NCI-H2107 (cell line): ENCODE measurements at places on chromosomes 5 and 9.

GRCh38 chr9:123378025-123378424, 22.0 kb downstream of the CRB2 start:
- no peak for DNase-seq

DNA sequence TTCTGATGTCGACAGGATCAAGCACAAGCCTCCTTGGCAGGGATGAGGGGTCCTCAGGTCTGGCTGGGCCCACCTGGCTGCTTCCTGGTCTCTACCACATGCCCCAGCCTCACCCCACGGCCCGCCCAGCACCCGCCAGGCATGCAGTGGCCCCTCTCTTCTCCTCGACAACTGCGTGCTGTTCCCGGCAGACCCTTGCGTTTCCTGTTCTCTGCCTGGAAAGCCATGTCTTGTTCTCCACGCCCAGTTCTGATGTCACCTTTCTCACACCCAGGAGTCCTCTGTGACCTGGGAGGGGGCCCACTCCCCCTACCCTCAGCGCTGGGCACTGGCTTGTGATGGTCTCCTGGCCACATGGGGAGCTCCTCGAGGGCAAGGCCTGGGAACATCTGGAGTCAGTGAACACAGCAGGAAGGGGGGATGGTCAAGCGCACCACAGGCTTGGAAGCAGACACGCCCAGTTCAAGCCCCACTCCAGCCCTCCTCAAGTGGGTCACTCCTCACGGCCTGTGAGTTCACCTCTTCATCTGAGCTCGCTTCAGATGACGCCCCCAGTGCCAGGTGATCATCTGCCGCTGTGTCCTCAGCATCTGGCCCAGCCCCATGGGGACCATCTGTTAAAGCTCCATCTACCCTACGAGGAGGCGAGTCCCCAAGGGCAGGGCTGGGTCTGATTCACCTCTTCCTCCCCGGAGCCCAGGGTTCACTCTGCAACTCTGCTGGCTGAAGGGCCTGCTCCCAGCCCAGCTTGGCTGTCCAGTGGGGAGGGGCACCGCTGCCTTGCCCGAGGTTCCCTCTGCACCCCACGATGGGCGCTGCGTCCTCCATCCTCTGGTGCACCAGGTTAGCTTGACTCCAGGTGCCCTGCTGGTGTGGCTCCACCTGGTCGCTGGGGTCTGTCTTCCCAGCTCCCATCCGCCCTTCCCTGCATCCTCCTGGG, 133.2 kb upstream of the PHYKPL start:
- DNase-seq = no peak

- DNase-seq = no peak
These were observed at the start of gene PRRC2B for GRCh38 chr9:131393622-131394463. PRRC2B (plus strand) TSS chr9:131394086; CDS start chr9:131430145, 36,059 bp downstream.

GRCh38 chr5:171405615-171406014, 13.8 kb upstream of the FGF18 start:
- DNase-seq = no peak

DNA sequence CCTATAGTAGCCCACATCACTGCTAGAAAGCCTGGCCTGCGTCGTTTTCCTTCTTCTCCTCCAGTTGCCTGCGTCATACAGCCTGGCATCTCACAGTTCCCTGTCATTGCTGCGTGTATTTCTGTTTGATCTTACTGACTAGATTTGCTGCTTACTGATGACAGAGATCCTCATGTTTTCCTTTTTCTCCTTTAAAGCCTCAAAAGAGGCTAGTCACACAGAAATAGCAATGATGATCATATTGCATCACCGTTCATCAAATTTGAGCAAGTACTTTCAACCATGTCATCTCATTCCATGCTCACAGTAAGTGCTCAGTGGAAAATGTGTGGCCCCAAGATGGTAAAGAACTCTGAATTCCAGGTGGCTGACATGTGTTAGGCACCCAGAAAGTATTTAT, 76.8 kb downstream of the MVB12B start:
- DNase-seq = no peak
